ENCODE measurements at places on chromosomes 7 and 10.

- DNase-seq: no peak
Observed at GRCh38 chr10:97075961-97076525, 109.7 kb downstream of the SLIT1 start.

- DNase-seq: peak; percentile 75
Observed at GRCh38 chr10:71812016-71812912, 38.8 kb downstream of the PSAP start.

DNA sequence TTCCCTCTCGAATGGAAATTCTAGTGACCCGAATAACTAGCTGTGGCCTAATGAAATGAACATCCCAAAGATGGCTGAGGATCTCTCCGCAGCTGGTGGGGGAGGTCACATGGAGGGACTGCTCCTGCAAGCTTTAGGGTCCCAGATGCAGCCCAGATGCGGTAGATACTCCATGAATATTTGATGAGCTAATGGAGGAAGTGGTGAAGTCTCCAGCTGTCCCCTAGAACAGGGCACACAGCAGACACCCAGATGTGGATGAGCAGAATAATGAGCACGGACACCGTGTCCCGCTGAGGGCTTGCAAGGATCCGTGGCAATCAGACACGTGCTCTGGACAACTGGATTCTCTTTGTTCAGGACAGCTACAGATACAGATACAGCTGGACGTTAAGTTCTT lies 59.2 kb downstream of the DENND2A start:
- DNase-seq: no peak

DNA sequence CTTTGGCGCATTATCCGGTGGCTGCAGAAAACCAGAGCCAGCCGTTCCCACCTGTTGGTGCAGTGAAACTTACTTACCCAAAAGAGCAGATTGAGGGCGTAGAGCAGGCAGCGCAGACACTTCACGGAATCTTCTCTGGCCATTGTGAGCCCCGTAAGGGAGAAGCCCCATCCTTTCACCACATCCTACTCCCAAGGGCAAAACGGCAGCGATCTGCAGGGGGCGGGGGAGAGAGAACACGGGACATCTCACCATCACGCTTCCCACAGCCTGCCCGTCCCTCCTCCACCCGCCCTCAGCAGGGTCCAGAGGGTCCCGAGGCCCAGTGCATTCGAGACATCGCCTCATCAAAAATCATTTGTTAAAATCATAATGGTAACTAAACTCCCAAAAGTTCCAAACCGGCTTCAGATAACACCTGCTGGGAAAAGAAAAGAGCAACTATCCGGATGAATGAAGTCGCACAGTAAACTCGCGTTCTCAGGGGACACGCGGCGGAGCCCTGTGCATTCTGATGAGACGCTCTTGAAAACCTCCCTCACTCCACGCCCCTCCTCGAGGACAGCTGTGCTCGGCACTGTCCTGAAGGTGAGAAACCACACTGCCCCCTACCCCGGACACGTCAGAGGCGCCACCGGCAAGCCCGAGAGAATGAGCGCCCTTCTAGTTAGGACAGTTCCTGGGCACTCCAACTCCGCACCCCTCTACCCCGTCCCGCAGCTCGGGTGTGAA lies 1.2 kb downstream of the TSPAN12 start:
- DNase-seq: no peak

DNA sequence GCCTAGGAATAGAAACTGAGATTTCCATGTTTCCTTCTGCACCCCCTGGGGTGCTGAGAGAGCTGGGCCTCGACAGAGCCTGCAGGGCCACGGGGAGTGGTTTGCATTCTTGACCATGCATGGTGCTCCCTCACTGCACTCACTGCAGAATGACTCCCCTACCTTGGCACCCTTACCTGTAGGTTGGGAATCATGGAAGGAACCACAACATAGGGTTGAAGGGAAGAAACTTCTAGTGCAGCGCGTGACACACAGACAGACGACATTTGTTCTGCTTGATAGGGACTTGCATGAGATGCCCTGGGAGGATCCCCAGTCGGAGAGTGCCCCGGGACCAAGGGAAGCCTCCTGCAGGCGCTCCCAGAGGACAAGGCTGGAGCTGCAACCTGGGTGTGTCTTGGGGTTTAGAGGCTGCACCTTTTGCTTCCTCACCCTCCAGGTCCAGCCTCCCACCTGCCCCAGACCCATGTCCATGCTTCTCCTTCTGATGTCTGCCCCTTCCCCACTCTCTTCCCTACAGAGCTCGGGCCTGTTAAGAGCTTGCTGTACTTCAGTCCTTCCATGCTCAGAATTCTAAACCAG lies 245.2 kb downstream of the ABCA13 start:
- DNase-seq: no peak

DNA sequence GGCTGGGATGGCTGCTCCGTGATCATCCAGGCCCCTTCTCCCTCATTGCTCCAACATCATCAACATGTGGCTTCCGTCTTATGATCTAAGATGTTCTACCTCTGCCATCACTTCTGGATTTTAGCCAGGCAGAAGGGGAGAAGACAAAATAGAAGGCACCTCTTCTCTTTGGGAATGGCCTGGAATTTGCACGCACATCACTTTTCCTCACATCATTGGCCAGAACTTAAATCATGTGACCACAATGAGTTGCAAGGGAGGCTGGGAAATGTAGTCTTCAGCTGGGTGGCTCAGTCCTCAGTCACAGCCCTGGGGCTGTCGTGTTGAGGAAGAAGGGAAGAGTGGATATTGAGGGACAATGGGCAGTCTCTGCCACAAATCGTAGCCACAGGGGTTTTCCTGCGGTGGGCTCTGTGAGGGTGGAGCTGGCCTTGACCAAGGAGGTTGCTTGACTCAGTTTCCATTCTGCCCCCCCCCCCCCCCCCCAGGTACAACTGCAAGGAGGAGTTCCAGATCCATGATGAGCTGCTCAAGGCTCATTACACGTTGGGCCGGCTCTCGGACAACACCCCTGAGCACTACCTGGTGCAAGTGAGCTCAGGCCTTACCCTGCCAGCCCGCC lies 50.3 kb downstream of the PALD1 start:
- no peak for DNase-seq

DNA sequence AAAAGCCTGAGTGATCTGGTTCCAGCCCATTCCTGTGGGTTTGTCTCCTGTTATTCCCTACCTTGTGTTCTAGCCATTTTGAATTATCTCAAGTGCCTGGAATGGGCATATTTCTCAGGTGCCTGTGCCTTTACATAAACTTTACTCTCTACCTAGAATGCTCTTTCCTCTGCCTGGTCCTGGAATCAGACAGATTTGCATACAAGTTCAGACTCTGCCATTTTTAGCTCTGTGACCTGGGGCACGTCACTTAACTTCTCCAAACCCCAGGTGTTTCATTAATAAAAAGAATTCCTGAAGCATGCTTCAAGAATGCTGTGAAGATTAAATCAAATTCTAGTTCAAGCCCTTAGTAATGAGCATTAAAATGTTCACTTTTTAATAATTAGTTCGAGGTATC lies 7.8 kb downstream of the DCLRE1A start:
- no peak for DNase-seq

DNA sequence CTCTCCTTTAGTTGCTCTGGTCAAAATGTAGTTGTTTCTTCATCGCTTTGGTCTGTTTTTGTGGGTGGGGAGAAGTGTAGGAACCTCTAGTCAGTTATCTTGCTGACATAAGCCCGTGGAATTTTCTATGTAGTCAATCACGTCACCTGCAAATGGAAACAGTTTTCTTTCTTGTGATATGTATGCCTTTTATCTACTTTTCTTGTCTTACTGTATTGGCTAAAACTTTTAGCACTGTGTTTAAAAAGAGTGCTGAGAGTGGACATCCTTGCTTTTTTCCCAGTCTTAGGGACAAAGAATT lies 42.3 kb downstream of the AKR1E2 start:
- no peak for DNase-seq

DNA sequence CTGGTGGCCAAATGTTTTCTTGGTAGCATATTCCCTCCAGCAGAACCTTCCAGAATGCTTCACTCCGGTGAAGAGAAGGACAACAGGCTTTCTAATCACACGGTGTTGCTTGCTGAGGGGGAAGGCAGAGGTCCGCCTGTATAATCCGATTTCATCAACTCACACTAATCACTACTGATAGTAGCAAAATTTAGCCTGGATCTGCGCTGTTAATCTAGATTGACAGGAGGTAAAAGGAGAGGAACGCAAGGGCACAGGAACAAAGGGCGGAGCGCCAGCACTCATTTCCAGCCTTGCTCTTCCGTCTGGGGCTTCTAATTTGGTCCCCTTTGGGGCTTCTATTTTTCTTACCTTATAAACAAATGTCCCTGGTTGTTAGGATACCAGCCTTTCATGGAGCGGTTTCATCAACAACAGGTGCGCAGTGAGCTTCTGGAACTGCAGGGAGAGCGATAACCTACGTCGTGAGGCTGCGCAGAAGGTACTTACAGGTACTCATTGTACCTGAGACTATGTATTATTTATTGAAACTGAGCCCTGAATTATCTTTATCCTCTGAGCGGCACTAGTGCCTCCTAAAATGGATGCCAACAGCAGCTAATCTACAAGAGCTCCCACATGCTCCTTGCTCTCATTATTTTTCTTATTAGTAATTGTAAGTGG lies 150.6 kb downstream of the CACNB2 start:
- DNase-seq: no peak

- no peak for DNase-seq
Observed at GRCh38 chr7:55181762-55182161, 162.9 kb downstream of the EGFR start.

- no peak for DNase-seq
Observed at GRCh38 chr10:60135020-60135419, 228.7 kb upstream of the CCDC6 start.

DNA sequence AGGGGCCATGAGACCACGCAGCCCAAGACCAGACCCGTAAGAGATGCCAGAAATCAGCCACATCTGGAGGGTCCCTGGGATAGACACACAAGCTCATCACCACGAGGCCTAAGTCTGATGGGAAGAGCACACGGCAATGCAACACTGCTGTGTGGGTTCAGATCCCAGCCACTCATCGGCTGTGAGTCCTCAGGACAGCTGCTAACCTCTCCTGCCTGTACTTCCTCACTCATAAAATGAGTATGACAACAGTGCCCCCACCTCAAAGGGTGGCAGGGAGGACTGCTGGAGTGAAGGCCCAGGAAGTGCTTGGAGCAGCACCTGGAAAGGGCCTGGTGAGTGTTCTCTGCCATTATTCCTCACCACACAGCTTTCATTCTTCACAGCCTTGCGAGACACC lies 60.9 kb downstream of the MAD1L1 start:
- DNase-seq: no peak

DNA sequence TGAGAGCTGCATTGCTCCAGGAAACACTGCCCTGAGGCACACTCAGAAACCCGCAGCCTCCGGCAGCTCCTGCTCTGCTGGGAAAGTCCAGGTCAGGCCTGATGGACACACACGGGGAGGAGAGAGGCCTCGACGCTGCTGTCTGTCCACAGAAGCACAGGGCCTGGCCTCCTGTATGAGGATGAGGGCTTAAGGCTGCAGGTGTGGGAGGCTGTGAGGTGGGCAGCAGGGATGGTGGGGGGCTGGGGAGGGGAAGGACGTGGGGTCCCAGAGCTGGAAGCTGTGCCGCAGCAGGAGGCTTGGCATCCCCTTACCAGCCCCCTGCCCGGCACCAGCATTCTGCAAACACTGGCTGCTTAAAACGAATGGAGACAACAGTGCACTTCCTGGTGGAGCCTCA lies 186.2 kb downstream of the DNAJB6 start:
- DNase-seq: no peak

DNA sequence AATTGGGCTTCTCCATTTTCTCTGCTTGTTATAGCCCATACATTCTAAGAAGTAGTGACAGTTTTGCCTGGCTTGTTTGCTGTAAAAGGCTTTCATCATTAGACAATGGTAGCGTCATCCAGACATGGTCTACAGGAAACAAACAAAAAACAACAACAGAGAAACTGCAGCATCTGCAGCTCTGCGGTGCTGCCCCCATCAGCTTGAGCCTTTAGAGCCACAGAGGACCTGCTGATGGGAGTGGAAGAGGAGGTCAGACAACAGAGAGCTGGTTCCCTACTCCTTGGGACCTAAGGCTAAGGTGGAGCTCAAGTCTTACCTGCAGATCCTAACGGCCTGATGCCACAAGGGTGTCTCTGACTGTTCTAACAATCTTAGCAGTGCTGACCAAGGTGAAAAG lies 3.1 kb downstream of the INA start:
- DNase-seq: no peak

DNA sequence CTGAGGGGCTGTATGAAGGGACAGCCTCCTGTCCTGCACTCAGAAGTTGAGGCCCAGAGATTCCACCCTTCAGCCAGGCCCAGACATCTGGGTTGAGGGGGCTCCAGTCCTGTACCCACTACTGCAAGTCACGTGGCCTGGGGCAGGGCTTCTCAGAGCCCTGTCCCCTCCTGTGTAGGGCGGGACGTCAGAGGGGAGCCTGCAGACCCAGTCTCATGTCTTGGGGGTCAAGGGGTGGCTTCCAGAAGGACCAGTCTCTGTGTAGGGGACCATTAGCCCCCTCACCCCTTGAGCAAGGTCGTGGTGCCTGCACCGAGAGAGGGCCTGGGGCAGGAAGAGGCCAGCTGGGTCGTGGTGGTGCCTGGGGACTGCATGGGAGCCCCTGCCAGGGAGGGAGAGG lies 593 bp upstream of the PILRA start:
- DNase-seq: no peak

GRCh38 chr7:111091593-111092358 lies 849 bp downstream of the LRRN3 start:
- DNase-seq: no peak

DNA sequence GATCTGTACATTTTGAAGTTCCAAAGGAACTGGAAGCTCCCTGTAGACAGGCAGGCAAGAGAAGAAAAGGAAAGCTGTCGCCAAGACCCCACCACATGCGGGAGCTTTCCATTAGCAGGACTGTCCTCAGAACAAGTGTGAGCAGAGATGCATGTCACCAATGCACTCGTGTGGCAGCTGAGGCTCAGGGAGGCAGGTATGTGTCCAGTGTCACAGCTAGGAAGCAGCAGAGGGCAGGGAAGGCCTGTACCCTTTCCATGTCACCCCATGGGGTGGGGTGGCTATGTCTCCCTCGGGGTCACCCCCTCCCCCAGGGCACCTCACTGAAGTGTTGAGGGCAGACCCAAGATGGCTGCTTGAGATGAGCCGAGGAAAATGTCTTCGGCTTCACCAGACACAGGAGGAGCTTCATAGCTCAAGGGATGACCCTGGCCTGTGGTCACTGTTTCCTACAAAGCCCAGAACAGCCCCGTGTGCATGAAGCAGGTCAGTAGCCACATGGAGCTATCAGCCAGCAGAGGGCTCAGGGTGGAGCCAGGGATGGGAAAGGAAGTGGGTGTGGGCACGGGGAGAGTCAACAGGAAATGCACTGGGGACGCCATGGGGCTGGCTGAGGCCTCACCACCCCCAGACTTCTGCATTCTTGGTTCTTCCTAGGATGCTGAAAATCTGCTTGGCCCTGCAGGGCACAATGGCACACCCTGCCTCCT lies 96.6 kb downstream of the FAM53B start:
- peak; percentile 41 for DNase-seq

GRCh38 chr10:124700293-124701037 lies 43.7 kb downstream of the FAM53B start:
- DNase-seq: no peak

GRCh38 chr7:107404740-107405537 lies 64.9 kb upstream of the GPR22 start:
- no peak for DNase-seq

GRCh38 chr10:91551856-91552255 lies 81.0 kb downstream of the PPP1R3C start:
- DNase-seq: no peak

Data from central memory CD8-positive, alpha-beta T cell (primary cell).